Mesothelial cell of epicardium (in vitro differentiated cells): ENCODE measurements at places on chromosomes 13 and 19.

GRCh38 chr19:29971002-29971401 lies 29.0 kb downstream of the URI1 start:
- no peak for DNase-seq

DNA sequence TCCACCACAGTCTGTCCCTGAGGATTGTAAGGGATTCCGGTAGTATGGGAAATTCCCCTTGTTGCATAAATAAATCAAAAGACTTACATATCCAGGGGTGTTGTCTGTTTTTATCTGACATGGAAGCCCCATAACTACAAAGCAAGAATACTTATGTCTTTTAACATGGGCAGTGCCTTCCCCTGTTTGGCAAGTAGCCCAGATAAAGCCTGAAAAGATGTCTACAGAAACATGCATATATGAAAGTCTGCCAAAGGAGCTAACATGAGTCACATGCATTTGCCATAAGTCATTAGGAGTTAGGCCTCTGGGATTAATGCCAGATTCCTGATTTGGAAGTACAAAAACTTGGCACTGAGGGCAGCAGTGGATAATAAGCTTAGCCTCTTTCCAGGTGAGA lies 62.1 kb downstream of the ZNF737 start:
- DNase-seq: no peak

DNA sequence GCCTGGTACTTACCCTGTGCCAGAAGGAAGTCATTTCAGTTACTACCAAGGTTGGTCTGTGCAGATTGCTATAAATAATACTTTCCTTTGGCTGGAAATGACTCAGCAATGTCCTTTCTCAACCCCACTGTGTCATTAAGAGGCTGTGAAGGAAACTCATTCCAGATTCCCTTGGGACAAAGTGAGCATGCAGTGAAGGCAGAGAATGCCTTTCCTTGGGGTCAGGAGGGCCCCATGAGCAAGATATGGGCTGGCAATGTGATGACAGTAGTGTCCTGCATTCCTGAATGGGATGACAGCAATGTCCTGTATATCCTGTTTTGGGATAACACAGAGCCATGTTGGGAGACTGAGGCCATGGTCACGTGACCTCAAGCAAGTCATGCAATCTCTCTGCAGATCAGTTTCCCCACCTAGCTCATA lies 213.1 kb upstream of the TMTC4 start:
- no peak for DNase-seq

DNA sequence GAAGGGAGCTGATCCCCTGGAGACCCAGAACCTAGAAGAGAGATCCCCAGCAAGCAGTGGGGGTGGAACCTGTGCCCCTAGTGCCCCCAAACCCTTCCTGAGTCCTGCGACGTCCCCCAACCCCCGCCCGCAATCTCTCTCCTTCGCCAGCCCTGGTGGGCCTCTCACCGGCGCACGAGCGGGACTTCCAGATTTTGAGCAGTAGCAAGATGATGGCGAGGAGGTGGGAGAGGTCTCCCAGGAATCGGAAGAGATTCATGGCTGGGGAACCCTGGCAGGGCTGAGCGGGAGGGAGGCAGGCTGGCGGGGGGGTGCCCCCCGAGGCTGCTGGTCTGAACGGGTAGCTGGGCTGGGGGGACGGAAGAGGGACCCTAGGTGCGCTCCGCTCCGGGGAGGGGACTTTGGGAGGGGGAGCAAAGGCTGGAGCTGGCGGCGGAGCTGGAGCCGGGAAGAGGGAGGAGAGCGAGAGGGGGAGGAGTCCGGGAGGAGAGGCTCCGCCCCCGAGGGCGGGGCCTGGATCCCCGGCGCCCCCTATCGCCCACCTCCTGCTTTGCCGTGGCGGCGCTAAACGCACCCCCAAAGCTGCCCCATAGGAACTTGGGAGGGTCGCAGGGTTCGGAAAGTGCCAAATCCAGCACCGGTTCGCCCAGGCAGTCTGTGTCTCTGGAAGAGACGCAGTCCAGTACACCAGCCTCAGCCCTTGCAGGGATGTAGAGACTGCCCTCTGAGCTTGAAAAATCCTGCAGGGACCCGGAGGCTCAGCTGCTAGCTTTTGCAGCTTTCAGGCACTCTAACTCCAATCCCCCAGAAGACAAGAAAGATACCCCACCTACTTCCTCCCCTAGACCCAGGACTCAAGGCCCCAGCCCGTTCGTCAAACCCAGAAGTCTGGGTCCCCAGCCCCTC lies at the start of gene KDELR1:
Gene KDELR1, minus strand, starts transcription at position 452 of the 906 bp plus-strand sequence. Its CDS starts 193 bp downstream, at position 259.
- peak; percentile 73 for DNase-seq

GRCh38 chr13:30169442-30169841 lies 137.9 kb downstream of the KATNAL1 start:
- no peak for DNase-seq

DNA sequence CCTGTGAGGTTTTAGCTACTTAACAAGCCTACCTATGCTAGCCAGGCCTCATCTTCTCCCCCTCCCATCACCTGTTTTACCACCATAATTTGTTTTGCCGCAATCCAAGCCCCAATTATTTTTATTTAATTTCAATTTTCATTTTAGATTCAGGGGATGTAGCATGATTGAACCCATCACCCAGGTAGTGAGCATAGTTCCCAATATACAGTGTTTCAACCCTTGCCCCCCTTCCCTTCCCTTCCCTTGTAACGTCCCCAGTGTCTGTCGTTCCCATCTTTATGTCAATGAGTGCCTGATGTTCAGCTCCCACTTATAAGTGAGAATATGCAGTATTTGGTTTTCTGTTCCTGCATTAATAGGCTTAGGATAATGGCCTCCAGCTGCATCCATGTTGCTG lies 885.0 kb downstream of the UQCRFS1 start:
- DNase-seq: no peak

DNA sequence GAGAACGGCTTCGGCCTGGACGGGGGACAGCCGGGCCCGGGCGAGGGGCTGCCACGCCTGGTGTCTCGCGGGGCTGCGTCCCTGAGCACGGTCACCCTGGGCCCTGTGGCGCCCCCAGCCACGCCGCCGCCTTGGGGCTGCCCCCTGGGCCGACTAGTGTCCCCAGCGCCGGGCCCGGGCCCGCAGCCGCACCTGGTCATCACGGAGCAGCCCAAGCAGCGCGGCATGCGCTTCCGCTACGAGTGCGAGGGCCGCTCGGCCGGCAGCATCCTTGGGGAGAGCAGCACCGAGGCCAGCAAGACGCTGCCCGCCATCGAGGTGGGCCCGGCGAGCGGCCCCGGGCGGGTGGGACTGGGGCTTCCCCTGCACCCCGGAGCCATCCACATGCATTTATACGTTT lies 10.7 kb downstream of the RELB start:
- no peak for DNase-seq

- no peak for DNase-seq
These were observed 26.9 kb downstream of the GAS6 start for GRCh38 chr13:113836768-113837559.

DNA sequence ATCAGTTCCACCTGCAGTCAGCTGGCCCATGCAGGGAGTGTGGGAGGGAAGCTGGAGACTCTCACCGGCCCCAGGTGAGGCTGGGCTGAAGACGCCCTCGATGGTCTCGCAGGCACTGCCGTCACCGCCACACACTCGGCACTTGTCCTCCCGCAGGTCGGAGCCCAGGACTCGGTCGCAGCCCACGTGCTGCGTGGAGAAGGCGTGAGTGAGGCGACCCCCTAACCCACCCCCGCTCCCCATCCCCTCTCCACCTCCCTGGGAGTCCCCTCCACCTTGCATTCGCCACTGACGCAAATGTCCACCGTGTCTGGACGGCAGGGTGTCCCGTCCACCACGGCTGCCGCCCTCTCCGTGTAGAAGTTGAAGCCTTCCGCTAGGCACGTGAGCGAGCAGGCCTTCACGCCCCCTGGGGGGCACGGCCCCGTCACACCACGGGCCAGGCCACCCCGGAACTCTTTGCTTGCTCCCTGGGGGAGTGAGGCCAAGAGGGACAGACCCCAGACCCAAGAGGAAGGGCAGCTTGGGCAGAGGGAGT lies 12.0 kb upstream of the MYO1F start:
- DNase-seq: no peak

- DNase-seq: no peak
These were observed 4.2 kb downstream of the TTC9B start for GRCh38 chr19:40213882-40214570.

GRCh38 chr13:36158611-36159010 lies 27.4 kb upstream of the DCLK1 start:
- no peak for DNase-seq

- no peak for DNase-seq
These were observed 5.2 kb downstream of the SLC25A42 start for GRCh38 chr19:19068659-19069654.

GRCh38 chr19:15595069-15595468 lies 19.9 kb upstream of the CYP4F8 start:
- no peak for DNase-seq

DNA sequence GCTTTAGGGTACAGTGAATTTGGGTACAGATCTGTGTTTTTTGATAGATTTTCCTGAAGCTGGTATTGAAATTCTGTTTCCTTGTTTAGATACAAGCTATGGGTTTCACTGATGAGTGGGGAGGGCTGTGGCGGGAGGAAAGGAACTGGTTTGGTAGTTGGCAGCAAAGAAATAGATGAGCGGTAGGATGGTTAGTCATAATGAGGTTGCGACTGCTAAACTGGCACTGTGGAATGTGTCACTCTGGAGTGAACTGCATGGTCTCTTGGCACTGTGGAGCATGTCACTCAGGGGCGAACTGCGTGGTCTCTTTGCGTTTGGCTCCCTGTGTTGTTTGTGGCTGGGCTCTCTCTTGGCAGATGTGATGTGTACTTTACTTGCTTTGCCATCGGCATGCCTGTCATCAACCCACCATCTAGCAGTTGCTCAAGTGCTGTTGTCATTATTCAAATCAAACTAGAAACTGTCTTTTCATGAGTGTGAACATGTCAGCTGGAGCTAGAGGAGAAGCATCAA lies 82.1 kb downstream of the ATP8A2 start:
- DNase-seq: no peak

GRCh38 chr19:3381701-3382372 lies 15.5 kb downstream of the NFIC start:
- no peak for DNase-seq

DNA sequence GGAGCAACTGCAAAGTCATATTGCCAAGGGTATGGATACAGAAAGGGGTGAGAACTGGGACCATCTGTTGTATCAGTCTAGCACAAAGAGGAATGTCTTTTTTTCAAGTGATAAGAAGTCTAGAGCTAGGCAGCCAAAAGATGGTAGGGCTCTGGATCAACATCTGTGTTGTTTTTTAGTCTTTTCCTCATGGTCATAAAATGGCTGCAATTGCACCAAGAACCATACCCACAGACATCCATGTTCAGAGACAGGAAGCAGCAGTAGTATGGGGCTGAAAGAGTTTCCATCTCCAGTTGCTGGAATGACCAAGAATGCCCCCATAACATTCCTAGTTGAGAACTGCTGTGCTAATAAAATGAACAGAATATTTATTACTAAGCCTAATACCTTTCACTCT lies 25.6 kb downstream of the KCNC3 start:
- DNase-seq: no peak

- DNase-seq: no peak
These were observed 817.5 kb upstream of the SLC10A2 start for GRCh38 chr13:103883698-103884097.

DNA sequence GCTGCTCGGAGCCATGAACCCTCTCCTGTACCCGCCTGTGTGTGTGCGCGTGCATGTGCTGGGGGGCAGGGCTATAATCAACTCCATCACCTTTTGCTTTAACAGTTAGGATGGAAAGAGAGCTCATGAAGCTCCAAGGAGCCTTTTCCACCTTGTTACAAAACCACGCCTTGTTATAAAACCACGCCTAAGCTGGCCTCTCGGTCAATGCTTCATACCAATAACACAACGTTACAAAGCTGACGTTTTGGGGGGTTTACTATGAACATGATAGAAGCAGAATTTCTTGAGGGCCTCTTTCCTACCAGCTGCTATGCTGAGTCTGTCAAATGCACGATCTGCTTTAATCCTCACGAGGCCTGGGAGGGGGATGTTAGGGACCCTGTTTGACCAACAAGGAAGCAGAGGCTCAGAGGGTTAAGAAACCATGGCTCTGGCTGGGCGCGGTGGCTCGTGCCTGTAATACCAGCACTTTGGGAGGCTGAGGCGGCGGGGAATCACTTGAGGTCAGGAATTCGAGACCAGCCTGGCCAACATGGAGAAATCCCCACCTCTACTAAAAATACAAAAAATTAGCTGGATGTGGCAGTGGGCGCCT lies 11.9 kb downstream of the CAPS start:
- DNase-seq: no peak

DNA sequence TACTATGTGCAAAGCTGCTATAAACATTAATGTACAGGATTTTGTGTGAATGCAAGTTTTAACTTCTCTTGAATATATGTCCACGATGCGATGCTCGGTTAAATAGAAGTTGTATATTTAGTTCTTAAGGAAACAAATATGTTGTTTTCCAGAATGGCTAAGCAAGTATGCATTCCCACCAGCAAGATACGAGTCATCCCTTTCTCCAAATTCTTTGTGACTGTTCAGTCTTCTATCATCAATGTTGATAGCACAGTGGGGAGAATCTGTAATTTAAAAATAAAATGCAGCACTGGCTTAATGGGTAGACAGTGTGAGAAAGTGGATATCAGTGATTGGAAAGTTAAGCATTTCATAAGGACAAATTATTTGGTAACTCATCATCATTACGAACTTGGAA lies 1340.8 kb downstream of the PCDH9 start:
- no peak for DNase-seq

DNA sequence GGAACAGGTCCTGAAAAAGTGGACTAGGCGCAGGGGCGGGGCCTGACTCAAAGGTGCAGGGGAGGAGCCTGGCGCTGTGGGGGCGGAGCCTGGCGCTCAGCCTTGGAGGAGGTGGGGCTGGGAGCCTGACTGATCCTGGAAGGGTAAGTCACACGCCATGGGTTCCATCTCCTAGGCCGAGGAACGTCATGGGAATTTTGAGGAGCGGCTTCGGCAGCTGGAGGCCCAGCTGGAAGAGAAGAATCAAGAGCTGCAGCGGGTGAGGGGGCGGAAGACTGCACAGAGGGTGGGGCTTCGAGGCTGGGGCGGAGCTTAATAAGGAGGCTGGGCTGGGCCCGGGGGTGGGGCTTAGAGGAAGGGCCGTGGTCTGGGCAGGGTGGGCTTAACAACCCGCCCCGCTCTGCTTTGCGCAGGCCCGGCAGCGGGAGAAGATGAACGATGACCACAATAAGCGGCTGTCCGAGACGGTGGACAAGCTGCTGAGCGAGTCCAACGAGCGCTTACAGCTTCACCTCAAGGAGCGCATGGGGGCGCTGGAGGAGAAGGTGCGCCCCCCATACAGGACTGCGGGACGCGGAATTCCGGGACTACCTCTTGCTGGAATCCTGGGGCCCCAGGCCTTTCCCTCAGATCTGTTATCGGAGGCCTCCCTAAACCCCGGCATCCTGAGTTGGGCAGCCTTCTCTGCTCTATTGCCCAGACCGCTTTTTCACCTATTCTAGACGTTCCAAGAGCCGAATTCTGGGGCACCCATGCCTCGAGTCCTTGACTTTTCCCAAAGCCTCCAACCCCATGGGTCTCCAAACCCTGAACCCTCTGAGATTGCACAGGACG lies 14.5 kb downstream of the PPFIA3 start:
- DNase-seq: no peak

DNA sequence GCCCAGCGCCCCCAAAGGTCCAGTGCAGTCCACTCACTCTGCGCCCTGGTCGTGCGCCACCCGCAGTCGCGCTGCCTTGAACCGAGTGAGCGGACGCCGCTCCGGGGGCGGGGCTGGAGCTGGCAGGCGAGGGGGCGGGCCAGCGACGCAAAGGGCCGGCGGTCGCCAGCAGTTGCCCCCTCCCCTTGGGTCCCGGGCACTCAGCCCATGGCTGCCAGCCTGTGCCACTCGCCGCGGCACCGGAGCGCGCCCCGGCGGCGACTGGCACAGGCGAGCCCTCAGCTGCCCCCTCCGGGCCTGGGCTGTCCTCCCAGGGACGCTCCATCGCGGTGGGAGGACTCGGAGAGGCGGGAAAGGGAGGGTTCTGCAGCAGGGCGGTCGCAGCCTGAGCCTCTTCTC lies at the start of gene S1PR5:
Gene S1PR5, minus strand, starts transcription at position 87 of the 399 bp plus-strand sequence. CDS start 2,436 bp downstream, outside the sequence.
- no peak for DNase-seq

- DNase-seq: no peak
These were observed 480.2 kb upstream of the MIR17HG start for GRCh38 chr13:90867336-90867683.
